ENCODE measurements at places on chromosomes 5 and 9.

GRCh38 chr9:297104-297972 lies 82.7 kb downstream of the DOCK8 start:
- no peak for DNase-seq

DNA sequence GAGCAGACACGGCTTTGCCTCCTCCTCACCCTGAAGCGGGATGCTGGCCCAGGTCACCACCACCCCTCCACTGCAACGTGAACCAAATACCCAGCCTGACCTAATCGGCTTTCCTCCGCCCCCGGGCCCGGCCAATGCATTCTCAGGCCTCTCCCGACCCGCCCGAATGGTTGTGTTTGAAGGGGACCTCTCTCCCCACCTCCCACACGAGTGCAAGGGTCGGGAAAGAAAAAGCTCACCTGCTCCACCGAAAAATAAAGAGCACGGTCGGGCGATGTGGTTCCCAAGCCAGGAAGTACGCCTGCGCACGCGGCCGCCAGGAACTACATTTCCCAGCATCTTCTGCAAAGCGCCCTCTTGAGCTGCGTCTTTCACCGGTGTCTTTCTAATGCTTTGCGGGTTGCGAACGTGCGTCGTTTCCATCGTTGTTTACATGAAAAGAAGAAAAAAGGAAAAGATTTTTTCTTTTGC lies at the start of gene ZNF883:
ZNF883 (minus strand) TSS at position 282 of the 471 bp plus-strand sequence.
- no peak for DNase-seq

DNA sequence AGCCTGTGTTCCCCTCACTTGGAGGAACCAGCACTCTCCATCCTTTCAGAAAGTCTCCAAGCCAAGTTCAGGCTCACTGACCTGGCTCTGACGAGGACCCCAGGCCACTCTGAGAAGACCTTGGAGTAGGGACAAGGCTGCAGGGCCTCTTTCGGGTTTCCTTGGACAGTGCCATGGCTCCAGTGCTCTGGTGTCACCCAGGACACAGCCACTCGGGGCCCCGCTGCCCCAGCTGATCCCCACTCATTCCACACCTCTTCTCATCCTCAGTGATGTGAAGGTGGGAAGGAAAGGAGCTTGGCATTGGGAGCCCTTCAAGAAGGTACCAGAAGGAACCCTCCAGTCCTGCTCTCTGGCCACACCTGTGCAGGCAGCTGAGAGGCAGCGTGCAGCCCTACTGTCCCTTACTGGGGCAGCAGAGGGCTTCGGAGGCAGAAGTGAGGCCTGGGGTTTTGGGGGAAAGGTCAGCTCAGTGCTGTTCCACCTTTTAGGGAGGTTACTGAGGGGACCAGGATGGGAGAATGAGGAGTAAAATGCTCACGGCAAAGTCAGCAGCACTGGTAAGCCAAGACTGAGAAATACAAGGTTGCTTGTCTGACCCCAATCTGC lies 4.7 kb upstream of the NUP214 start:
- no peak for DNase-seq

DNA sequence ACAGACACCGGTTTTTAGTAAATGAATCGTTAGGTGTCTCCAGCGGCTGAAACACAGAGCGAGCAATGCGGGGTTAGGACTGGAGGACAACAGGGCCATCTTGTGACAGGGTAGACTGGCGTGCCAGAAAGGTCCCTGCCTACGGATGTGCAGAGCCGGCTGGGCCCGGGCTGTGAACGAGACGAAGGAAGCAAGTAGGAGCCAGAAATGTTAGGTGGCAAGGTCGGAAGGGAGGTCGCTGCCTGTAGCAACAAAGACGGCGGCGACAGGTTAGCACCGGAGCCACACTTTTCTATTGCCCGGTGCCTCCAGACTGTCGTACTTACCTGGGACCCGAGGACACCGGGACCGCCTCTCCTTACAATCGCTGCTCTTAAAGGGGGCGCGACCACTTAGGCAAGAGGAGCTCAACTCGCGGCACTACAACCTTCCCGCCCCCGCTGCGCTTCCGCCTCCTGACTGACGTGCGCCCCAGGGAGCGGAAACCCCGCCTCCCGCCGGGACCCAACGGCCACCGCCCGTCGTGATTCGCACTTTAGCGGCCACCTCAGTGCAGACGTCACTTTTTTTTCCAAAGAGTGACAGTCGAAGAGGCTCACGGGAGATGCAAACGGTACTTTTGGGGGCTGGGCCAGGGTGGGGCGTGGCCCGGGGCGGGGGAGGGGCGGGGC lies at the start of gene INIP:
INIP (minus strand) TSS at position 457 of the 671 bp plus-strand sequence. CDS start 1,632 bp downstream, outside the sequence.
- peak; percentile 92 for DNase-seq

DNA sequence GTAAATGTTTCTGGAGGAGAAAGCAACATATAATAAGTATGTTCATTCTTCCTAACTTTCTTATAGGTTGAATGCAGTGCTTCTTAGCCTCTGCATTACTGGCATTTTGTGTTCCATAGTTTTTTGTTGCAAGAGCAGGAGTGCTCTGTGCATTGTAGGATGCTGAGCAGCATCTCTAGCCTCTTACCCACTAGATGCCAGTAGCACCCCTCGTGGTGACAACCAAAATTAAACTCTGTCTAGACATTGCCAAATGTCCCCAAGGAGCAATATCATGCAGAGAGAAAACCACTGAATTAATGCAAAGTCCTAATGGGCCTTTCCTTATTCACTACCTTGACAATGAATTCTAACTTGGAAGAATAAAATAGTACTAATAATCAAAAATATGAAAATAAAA lies 147.0 kb downstream of the GLIS3 start:
- no peak for DNase-seq

GRCh38 chr5:33824516-33825195 lies 67.1 kb downstream of the ADAMTS12 start:
- no peak for DNase-seq

DNA sequence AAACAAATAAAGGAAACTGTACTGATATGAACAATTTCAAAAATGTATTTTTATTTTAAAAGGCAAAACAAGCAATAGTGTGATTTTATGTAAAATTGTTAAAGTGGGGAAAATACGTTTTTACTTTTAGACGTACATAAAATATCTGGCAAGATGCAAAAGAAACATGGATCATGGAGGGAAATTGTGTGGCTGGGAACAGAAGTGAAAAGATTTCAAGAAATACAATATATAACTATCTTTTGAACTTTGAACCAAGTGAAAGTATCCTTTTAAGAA lies 1.5 kb upstream of the ZNF367 start:
- no peak for DNase-seq

DNA sequence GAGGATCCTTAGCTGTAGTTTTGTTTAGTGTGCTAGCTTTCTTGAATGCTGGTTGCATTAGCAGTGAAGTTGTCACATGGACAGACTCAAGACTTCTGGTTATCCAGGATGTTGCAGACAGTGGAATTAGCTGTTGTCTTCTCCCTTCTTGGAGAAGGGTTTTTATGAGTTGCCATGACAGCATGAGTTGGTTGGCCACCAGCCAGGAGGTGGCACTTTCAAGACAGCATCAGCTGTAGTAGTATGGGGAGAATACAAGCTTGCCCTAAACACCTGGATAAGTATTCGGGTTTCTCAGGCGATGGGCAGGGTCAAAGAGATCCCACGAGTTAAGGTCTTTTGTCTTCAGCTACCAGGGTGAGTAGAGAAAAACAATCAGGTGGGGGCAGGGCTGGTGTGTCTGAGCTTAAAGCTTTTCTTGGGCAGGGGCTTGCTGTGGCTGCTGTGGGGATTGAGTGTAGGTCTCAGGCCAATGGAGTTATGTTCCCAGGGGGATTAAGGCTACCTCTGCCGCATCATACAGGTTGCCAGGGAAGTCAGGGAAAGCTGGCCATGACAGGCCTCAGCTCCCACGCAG lies 7.7 kb upstream of the C5orf47 start:
- no peak for DNase-seq

GRCh38 chr5:1521671-1522600 lies 1.8 kb downstream of the LPCAT1 start:
- no peak for DNase-seq

GRCh38 chr5:1965925-1966324 lies 83.2 kb upstream of the IRX4 start:
- no peak for DNase-seq

DNA sequence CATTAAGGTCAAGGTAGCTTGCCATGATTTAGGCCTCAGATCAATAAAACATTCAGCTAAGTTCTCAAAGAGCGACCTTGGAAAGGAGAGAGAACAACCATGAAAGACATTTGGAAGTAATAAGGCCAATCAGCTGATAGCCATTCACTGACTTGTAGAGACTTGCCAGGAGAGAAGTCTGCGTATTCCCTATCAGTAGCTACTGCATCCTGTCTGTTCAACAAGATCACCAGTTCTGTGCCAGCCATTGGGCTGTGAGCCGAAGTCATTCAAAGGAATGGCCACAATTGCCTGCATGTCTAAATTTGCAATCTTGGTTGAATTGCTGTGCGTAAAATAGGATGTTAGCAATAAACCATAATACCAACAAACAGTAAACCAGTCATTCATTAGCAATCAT lies 219.8 kb downstream of the FBXL7 start:
- DNase-seq: no peak

DNA sequence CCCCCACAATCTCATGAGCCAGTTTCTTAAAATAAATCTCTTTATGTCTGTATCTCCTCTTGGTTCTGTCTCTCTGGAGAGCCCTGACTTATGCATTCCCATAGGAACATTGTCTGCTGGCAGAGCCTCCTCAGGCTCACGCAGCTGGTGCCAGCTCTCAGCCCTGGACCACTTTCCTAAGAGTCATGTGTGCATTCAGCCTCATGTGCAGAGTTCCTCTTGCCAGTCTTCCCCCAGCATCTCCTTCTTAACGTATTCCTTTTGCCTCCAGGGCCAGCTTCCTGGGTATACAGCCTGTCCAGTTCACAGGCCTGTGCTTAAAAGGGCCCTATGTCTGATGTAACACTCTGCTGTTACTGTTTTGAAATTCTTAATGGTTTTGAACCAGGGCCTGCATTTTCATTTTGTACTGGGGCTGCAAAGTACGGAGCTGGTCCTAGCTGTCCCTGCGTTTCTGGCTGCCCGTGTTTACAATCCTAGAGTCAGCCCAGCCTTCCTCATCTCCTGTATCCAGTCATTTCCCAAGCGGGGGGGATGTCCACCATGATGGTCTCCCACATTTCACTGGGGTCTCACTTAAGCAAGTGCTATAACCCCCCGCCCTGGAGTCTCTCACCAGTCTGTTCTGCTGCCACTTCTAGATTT lies 18.1 kb downstream of the ANKRD33B start:
- no peak for DNase-seq

GRCh38 chr5:125251703-125252102 lies 505.3 kb upstream of the ZNF608 start:
- DNase-seq: no peak

All from NCI-H1436 treated with DMSO at 0.1 percent for 48 hours (cell line).